ENCODE measurements at places on chromosomes 3 and 15.

- DNase-seq = no peak
These were observed 309.1 kb upstream of the ICE2 start for GRCh38 chr15:60787837-60788691.

GRCh38 chr3:187193181-187193580 is 4.1 kb upstream of the RTP1 start:
- no peak for DNase-seq

DNA sequence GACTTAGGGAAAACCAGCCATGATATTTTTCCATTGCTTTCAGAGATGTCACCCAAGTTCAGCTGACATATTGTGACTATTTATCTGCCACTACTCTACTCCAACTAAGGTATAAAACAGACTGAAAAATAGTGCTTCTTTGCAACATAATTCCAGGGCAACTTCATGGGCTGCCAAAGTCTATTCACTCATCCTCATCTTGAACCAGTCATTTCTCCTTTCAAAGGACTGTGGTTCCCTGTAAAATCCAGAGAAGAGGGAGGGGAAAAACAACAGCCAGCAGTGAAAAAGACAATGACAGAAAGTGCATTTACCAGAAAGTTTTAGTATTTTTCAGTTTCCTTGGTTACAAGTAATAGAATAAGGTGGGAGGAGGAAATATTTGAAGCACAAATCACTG is 191.1 kb downstream of the EFHB start:
- DNase-seq = no peak

GRCh38 chr15:98843844-98844243 is 163.7 kb downstream of the PGPEP1L start:
- DNase-seq = no peak

GRCh38 chr3:182855076-182855475 is 61.8 kb downstream of the ATP11B start:
- DNase-seq = no peak

DNA sequence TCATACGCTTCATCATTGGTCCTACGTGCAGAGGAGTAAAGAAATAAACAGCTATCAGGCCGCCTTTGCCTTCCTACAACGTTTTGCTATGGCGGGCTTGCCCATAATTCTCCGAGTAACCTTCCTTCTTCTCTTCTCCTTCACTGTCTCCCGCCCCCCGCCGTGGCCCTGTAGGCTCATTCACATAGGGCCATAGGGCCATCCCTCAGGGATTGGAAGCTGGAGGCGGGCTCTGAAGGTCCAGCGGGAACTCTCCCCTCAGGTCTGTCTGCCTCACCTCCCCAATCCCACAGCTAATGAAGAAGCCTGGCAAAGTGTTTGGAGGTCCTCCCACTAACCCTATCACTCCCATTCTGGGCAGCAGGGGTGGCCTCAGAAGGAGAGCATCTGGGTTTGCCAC is 43.6 kb downstream of the SEMA5B start:
- no peak for DNase-seq

DNA sequence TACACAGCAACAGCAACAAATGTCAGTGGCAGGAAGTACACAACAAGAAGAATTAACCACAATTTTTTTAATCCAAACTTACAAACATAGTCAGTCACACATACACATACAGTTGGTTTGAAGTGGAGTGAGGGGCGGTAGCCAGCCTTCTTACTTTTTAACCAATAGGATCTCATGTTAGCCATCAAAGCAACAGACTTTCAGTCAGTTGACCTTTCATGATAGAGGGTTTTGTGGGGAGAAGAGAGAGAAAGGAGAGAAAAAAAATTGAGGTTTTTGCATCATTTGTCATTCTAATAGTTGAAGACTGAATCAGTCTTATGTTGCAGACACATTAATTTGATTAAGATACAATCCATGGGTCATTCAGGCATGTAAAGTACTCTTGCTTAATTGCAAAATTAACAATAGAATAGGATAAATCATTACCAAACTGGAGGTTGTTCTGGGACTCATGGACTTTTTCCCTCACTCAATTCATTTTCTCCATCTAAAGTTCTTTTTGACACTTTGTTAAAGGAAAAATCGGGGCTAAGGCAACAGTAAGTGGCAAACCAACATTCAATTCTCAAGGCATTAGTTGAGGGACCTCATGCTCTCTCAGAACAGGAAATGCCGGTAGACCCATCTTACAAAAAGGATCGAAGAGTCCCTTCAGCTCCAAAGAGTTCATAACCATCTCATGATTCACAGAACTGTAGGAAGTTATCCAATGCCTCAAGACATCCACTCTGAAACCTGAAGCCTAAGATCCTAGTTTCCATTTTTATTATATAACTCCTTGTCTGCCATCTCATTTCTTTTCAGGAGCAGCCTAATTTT is 159.5 kb upstream of the LPP start:
- no peak for DNase-seq

DNA sequence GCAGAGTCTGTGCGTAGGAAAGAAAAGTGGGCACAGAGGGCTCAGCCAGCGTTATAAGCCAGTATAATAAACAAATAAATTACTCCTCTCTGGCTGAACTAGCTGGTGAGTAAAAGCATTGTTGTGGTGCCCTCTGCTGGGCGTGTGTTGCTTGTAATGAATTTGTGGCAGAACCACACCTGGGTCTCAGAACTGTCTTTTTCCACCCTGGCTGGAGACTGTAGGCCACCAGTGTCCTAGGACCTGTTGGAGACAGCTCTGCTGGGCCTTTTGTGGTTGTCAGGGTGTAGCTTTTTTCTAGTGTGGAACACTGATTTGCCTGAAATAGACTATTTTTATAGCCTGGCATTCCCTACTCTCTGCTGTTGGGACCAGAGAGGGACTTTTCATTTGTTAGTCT is 130.5 kb upstream of the EIF1B start:
- peak; percentile 81 for DNase-seq

DNA sequence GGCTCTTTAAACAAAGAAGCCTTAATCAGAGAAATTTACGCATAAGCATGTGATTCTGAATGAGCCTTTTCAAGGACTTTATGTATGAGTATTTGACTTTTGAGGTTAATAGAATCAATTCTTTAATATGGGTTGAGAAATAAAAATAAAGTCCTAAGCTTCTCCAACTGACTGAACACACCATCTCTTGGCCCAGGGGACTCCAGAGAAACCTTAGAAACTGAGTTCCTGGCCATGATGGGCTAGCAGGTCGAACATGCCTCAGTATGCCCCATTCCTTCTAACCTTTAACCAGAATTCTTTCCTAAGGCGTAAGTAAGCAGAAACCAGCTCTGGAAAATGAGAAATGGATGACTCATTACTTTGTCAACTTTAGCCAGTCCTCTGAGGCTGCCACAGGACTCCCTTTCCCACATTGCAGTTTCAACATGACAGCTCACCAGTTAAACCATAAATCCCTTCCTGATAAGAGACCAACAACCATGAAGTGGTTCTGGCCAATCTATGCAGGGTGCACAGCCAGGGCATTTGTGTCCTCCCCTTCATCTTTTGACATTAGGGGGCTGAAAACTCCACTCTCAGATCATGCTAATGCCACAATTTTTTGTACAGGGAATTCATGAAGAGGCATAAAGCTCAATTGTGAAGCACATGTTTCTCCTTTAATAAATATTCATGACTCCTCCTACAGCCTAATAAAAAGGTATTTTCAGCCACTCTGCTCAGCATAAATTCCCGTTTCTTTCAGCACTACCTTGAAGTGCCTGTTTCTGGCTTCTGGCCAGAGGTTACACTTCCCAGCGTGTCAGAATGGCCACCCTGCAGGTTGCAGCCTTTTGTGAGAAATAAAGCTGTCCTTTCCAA is 33.3 kb downstream of the TM4SF18 start:
- DNase-seq = no peak

GRCh38 chr15:66080717-66081398 is 172.7 kb downstream of the MEGF11 start:
- no peak for DNase-seq

All from Right ventricle myocardium superior (tissue), 1 donor.